ENCODE measurements at places on chromosomes 2 and 18. TPM values are rescaled to one million over a fixed set of nuclear protein-coding genes. Genes with fewer than 3 reads are reported as not detected.

DNA sequence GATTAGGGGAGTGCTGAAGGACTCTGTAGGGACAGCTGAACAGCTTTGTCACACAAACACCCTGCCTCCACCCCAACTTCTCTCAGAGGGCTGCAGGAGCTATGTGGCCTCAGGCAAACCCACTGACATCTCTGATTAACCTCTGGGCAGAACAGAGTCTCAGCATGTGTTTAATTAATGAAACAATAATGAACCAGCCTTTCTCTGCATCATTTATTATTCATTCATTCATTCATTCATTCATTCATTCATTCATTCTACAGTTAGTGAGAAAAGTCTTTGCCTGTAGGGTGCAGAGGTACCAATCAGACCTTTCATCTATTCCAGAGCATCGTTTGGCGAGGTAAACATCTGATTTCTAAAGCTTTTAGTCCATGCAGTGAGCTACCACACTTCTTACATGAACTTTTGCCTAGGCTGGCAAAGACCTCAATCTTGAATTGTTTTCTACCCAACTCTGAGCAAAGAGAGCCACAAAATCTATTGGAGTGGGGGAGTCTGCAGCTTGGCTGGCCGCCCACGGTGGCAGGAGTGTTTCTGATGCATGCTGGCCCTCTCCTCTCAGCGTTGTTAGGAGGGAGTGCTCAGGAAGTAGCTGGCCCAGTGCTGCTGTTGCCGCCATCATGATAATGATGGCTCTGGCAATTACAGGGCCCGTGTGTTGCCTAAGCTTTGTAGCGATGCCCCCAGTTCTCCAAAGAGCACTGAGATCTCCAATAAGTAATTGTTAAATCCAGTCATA lies 198.9 kb downstream of the SMAD7 start:
- DNase-seq = no peak

Gene ZNF2
- 4.9 TPM for polyA plus RNA-seq

DNA sequence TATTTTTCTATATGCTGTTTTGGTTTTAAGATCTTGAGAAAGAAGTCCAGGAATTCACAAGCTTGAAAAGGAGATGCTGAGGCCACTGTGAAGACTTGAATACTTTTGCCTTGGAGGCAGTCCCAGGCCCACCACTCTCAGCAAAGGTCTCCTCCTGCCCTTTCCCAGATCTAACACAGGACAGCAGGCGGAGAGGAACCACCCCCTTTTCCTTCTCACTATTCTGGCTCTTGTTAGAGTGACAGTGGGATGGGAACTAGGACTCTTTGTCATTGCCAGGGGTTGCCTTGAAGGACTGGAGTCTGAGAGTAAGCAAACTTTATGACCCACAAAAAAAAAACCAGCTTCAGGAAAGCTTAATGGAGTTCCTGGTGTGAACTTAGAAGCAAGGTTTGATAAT lies 54.7 kb downstream of the E2F6 start:
- DNase-seq = no peak

DNA sequence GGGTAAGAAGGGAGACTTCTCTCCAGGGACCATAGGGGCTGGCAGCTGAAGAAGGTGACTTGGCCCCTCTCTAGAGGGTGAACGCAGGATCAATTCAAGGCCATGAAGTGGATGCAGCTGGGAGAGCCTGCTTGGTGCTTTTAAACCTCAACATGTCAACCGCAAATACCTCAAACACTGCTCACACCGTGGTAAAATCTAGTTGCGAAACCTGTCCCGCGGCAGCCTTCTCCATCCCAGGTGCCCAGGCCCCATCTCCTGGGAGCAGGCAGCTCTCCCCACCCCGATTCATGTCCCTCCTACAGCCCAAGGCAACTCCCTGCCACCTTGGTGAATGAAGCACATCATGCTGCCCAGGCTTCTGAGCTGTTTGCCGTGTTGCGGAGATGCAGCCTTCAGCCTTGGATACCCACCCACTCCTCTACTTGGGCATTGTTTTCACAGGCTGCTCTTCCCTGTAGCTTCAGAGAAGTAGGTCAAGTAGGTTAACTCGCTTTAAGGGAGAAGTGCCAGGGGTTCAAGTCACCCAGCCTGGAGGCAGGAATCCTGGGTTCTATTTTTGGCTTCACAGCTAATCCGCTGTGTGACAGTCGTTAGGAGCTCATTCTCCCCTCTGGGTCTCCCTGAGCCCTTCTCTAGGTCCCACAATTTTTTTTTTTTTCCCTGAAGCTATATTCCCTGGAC lies 6.2 kb upstream of the EFR3B start:
- DNase-seq = no peak

Gene DUSP19
- polyA plus RNA-seq = 2.2 TPM

GRCh38 chr2:217825469-217826235 lies 177.1 kb downstream of the TNS1 start:
- no peak for DNase-seq

DNA sequence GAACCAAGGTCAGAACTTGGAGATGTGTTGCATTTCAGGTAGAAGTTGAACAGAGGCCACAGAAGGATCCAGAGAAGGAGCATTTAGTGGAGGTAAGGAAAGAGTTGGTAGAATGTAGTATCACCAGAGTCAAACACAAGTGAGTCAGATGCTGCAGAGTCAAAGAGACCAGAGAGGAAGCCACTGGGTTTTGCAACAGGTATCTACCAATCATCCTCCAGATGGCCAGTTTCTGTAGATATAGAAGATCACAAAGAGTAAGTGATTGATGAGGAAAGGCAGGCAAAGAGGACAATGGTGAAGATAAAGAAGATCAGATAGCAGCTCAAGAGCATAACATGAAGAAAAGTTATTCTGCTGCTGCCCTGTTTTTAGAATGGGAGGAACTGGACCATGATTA lies 75.9 kb downstream of the GTF3C3 start:
- DNase-seq = no peak

DNA sequence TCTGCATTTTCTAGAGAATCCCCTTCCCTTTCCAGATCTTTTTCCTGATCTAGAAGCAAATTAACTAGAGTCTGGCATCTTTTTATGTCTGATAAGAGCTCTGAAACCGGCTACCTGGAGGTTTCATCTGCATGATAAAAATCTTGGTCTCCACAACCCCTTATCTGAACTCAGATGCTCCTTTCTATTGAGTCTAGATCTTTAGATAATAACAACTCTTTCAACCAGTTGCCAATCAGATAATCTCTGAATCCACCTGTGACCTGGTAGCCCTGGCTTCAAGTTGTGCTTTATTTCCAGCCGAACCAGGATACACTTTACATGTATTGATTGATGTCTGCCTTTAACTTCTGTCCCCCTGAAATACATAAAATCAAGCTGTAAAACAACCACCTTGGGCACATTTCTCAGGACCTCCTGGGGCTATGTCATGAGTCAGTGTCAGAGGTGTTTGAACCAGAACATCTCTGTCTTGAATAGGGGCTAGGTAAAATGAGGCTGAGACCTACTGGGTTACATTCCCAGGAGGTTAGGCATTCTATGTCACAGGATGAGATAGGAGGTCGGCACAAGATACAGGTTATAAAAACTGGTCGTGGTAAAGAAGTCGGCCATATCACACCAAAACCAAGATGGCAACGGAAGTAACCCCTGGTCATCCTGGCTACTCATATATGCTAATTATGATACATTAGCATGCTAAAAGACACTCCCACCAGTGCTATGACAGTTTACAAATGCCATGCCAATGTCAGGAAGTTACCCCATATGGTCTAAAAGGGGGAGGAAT lies 20.8 kb downstream of the RALBP1 start:
- DNase-seq = no peak

Gene RBBP8
- polyA plus RNA-seq = 7.7 TPM

Gene STEAP3
- polyA plus RNA-seq = 23.4 TPM

GRCh38 chr2:204078003-204078698 lies 141.6 kb downstream of the ICOS start:
- DNase-seq = no peak

DNA sequence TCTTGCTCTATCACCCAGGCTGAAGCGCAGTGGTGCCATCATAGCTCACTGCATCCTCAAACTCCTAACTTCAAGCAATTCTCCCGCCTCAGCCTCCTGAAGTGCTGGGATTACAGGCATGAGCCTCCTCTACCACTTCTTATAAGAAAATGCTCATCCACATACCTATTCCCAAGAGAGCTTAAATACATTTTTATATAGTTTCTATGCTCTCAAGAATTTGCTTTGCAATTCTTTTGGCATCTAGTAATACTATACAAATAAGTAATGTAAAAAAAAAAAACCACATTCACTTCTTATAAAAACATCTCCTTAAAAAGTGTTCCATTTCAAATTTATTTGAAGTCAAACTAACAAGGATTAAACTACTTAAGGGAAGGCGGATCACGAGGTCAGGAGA lies 197.3 kb downstream of the DNAH7 start:
- no peak for DNase-seq

- DNase-seq = no peak
These were observed 136.0 kb downstream of the INSIG2 start for GRCh38 chr2:118223992-118224894.

Gene CACNB4
- 3.9 TPM for polyA plus RNA-seq

DNA sequence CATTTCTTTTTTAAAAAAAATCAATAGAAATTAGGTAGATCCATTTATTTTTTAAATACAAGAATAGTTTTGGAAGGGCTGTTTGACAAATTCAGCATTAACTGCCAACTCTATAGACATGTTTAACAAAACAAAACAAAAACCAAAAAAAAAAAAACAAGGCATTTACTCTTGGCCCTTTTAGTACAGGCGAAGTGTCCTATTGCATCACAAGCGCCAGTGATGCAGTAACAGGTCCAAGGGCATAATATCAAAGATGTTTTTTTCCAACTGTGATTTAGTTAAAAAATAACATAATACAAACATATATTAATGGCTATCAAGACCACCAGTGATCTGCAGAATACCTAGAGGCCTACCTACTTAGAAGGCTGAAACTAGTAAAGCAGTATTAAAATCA lies 55.3 kb downstream of the XDH start:
- no peak for DNase-seq

GRCh38 chr2:221255862-221256261 lies 316.2 kb downstream of the EPHA4 start:
- no peak for DNase-seq

- DNase-seq = no peak
These were observed 252.1 kb downstream of the RBM43 start for GRCh38 chr2:151009437-151010175.

DNA sequence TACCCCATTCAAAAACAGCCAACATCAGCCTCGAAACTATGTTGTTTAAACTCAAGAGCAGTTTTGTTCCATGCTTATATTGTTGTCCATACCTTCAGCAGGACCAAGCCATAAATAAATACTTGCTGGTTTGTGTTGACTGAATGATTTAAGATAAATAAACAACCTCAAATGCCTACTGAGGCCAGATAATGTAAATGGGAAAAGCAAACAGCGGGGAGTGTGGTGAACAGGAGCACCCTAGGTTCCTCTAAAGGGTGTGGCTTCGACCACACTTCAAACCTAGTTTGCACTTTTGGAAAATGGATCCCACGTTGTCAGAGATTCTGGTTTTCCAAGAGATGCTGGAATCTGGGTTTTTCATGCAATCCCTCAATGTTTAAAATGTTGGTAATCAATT lies 1.7 kb upstream of the PMAIP1 start:
- no peak for DNase-seq

GRCh38 chr2:195410074-195410671 lies 246.9 kb upstream of the SLC39A10 start:
- no peak for DNase-seq

- no peak for DNase-seq
These were observed 46.4 kb downstream of the ZNF804A start for GRCh38 chr2:184644685-184645084.

GRCh38 chr2:61469424-61470121 lies 1.3 kb downstream of the USP34 start:
- DNase-seq = no peak

- DNase-seq = no peak
These were observed 70.6 kb downstream of the RPE start for GRCh38 chr2:210072922-210073509.

DNA sequence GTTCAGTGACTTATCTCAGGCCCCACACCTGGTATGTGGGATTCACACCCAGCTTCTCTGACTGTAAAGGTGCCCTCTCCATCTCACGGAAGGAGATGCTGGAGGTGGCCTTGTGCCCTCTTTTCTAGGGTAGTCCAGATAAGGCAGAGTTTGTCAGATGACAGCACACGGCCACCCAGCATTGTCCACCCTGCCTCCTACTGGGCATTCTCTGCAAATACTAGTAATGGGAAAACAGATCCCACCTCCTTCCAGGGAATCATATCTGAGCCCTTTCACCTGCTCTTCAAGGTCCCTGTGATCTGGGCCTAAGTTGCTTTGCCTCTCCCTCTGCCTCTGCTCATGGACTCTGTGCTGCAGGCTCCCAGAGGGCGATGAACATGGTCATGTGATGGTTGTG lies 214.7 kb downstream of the CLIP4 start:
- DNase-seq = no peak

Gene TSPYL6
- 0.10 TPM for polyA plus RNA-seq

- no peak for DNase-seq
These were observed 26.9 kb upstream of the KCTD1 start for GRCh38 chr18:26574958-26575864.

GRCh38 chr2:136492901-136493300 lies 272.4 kb upstream of the THSD7B start:
- no peak for DNase-seq

DNA sequence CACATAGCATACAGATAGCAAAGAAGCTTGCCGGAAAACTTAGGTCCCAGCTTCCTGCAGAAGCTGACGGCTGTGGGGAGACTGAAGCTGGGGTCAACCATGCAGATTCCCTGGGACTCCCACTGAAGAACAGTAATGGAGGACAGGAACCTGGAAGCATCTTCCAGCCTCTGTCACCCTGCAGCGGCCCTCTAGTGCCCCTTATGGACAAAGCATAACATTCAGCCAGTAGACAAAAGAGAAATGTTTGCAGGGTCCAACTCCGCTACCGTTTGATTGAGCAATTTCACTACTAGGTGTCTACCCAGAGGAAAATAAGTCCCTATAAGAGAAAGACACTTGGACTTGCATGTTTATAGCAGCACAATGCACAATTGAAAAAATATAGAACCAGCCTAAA lies 460.6 kb downstream of the CNTNAP5 start:
- no peak for DNase-seq

Gene BOK
- polyA plus RNA-seq = 63.4 TPM

Gene FEV
- not detected for polyA plus RNA-seq

DNA sequence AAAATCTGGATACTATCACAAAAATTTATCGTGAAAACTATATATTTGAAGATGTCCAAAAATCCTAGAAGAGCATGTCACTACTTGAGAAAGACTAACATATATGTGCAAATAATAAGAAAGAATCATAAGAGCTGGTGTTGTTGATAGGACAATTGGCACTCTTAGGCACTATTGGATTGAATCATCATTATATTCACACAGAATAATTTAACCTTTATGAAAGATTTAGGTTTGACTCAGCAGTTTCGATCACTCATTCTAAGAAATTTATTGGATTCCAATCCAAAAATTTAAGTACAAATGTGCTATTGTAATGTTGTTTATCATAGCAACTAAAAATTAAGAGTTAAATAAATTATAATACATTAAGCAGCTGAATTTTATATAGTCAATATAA lies 503.6 kb downstream of the SPAG16 start:
- no peak for DNase-seq

Gene NXPH2
- polyA plus RNA-seq = 13.0 TPM

All from forelimb muscle (tissue), 1 donor.